ENCODE measurements at places on chromosomes 1 and 21.

GRCh38 chr1:28518745-28519341 is 13.0 kb downstream of the RCC1 start:
- no peak for DNase-seq

GRCh38 chr1:47225430-47226100 is 6.5 kb downstream of the TAL1 start:
- no peak for DNase-seq

DNA sequence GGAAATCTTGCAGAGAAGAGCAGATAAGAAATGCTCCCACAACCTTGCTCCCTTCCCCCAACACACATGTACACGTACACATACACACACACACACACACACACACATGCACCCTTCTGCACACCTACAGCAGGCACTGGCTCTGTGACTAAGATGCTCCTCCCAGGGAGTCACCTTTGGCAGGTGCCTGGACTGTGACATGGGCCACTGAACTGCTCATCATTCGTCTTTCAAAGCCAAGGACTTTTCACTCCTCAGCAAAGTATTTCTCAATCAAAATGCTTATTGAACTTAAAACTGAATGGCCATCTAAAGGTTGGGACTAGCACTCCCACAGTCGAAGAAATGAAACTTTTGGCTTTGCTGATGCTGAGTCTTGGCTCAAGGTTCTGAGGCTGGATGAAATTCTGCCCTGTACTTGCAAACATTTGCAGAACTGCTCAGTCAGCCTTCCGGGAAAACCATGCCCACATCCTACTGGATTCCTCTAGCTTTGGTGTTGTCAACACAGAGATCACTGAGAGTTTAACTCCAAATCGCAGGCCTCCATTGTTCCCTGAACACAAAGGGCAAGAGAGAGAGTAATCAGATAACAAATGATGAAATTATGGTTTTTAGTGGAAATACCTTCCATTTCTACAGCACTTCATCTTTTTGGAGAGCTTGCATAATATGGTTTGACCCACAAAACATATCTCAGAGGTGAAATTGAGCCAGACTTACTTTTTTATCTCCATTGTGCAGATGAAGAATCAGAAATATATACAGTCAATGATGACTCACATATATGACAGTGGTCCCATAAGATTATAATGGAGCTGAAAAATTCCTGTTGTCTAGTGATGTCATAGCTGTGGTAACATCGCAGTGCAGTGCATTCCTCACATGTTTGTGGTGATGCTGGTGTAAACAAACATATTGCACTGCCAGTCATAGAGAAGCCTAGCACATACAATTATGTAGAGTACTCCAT is 72.4 kb upstream of the BCAR3 start:
- no peak for DNase-seq

DNA sequence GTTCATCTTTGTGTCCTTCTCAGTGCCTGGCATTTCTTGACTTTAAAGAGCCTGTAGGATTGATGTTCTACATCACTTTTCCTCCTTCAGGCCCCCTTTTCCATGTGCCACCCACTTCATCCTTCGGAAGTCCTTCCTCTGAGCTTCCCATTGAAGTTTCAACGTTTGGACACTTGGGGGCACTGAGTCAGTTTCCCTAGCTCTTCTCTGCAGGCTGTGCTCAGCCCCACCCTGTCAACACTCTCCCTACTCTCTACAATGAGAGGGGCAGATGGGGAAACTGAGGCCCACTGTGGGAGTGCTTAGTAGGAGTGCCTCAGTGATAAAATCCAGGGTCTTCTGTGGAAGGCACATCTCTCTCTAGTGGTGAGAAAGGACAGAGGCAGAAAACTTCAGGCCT is 11.9 kb downstream of the KCNJ10 start:
- no peak for DNase-seq

DNA sequence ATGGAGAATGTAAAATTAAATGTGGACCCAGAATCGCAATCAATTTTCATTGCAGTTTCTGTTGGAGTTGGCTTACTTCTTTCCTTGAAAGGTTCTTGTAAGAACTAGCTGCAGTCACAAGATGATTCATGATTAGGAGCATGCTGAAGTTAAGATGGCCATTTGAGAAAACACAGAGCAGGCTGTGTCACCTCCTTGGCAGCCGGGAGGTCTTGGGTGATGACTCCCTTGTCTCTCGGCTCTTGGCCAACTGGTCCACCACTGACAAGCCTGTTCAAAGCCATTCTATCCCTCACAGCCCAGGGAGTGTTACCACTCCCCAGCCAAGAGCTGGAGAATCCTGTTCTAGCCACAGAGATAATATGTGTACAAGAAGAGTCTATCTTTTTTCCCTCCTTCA is 40.6 kb downstream of the OPTC start:
- DNase-seq: no peak

GRCh38 chr1:157274698-157275534 is 136.7 kb upstream of the ETV3 start:
- DNase-seq: no peak

- no peak for DNase-seq
These were observed 120.7 kb upstream of the KRTAP19-8 start for GRCh38 chr21:31158789-31159581.

DNA sequence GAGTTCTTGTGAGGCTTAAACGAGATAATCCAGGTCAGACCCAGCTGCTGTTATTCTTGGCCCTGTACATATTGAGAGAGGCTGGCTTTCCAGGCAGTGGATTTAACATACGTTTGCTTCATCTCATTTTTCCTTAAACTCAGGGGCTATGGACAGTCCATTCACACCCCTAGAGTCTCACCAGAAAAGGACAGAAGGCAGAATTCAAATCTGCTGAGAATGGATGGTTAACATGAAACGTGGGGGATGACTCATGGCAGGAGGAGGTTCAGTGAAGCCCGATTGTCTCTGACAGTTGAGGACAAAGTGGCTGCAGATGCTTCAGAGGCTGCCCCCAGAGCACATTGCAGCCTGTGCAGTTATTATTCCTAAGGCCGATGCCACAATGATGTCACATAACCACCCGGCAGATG is 39.5 kb downstream of the TGFB2 start:
- DNase-seq: no peak

DNA sequence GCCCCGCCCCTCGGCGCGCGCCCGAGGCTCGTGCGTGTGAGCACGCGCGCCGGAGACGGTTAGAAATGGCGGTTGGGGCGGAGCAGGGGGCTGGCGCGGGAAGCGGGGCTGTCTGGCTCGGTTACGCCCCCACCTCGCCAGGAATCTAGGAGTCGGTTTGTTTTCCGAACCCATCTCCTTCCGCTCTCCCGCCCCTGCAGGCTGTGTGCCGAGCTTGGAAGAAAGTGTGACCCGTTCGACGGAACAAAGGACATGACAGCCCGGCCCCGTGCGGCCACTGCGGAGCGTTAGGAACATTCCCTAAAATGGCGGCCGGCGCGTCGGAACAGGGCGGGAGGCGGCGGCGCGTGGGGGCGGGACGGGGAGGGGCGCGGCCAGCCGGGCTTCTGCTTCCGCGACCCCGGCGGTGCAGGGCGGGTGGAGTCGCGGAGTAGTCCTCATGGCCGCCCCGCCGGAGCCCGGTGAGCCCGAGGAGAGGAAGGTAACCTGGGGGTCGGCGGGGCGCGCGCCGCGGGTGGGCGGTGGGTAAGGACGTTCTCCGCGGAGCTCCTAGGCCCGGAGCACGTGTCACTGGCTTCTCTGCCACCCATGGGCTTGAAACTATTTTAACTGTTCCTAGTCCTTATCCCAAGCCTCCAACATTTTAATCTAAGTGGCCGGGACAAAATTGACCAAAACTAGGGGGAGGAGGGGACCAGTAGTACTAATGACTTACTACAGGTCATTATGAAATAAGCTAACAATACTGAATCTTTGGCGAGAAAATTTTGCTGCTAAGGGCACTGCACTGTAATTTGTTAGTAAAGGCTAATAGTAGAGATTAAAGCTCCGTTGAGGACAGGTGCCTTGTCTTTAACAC is at the start of gene COX20:
TSS of gene COX20 (plus strand) at position 383 of the 859 bp plus-strand sequence. CDS start at position 440, 57 bp downstream.
- DNase-seq: peak; percentile 69

GRCh38 chr1:228925691-228926090 is 190.4 kb downstream of the RHOU start:
- DNase-seq: no peak

GRCh38 chr1:234583755-234584419 is 26.1 kb downstream of the IRF2BP2 start:
- no peak for DNase-seq

GRCh38 chr1:180370597-180370996 is 131.8 kb downstream of the ACBD6 start:
- DNase-seq: no peak

- DNase-seq: no peak
These were observed 15.1 kb downstream of the THBS3 start for GRCh38 chr1:155192346-155193274.

DNA sequence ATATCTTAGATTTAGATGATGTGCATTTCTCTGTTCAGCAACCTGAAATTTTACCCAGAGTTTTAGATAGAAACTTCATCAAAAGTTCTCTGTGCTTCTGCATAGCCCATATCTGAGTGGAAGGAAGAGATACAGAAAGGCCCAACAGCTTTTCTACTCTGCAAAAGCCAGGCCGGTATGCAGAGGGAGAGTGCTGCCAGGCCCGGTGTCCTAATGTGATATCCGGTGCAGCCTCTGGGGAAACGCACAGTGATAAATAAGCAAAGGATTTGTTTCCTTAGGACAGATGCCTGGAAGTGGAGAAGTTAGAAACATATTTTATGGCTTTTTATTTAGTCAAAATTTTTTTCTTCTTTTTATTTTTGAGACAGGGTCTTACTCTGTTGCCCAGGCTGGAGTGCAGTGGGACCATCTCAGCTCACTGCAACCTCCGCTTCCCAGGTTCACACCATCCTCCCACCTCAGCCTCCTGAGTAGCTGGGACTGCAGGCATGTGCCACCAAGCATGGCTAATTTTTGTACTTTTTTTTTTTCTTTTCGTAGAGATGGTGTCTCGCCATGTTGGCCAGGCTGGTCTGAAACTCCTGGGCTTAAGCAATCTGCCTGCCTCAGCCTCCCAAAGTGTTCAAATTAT is 145.8 kb downstream of the PATJ start:
- peak; percentile 6 for DNase-seq

- no peak for DNase-seq
These were observed 513.0 kb downstream of the NUF2 start for GRCh38 chr1:163834778-163835177.
